Vagina (tissue), 2 donors: ENCODE measurements at places on chromosomes 4 and X.

DNA sequence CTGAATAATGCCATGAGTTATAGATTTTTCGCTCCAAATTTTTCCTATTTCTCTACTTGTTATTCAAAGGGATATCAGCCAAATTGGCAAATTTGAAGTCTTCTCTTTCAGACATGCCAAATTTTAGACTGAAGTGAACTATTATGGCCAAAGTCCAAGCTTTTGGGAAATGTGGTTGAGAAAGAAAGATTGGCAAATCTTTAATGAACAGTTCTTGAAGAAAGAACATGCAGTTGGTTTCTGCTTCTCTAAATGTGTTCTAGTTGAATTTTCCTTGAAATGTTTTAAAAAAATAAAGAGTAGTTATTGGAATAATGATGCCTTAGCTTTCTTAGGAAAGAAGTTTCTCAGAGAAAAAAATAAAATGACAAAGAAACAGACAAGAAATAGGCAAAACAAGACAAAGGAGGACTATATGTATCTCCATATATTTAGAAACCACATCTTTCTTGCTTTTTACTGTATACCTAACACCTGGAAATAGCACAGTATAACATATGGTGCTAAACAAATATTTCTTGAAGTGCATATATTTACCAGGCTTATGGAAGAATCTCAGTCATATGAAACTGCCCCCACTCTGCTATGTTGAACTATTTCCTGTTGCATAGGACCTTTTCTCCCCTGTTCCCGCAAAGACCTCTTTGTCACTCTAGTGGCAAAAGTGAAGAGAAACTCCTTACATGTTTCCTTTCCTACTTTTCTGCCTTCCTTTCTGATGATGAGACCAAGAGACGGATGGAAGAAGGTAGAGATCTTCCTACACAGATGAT lies 250.0 kb downstream of the ARHGAP24 start:
- no peak for DNase-seq

DNA sequence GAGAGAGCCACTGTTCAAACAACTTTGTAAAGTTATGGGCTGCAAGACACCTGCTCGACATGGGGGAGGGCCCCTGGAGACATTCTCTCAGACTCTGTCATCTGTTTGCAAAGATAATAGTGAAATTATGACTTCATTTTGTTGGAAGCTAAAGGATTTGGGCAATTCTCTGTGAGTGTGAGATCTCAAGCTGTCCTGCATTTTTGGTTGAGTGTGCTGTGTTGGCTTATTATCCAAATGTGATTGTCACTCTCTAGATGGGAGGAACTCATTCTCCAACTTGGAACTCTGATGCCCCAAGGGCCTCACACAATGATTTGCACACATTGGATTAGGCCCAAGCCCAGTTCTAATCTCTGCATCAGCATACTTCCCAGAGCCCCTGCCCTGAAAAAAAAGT lies 63.7 kb downstream of the STK32B start:
- no peak for DNase-seq

DNA sequence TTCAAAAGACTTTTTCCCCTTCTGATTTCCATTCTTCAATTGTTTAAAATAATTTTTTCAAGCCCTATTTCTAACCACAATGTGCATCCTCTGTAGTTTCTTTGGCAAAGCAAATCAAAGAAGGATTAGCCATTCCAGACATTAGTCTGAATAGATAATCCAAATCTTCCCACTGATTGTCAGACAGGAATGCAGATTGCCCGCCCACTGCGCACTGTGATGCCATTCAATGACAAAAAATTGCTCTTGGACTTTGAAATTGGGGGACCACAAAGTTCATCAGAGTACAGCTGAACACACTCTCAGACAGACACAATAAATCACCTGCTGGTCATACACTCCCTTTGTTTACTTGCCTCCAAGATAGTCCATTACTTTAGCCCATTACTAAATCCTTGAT lies 216.5 kb upstream of the DKK2 start:
- no peak for DNase-seq

DNA sequence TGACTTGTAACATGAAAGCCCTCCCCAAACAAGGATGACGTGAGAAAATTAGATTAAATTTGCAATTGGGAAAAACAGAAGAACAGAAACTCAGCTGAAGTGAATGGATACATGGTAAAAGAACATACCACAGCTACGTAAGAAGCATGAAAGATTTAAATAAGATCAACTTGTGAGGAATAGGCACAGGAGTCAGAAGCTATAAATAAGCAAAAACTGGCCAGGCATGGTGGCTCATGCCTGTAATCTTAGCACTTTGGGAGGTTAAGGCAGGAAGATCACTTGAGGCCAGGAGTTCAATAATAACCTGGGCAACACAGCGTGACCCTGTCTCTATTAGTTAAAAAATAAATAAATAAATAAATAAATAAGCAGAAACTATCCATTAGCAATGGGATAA lies 33.6 kb upstream of the ZCCHC13 start:
- DNase-seq = no peak

- no peak for DNase-seq
Observed at GRCh38 chrX:19877431-19877830, 10.0 kb downstream of the SH3KBP1 start.

DNA sequence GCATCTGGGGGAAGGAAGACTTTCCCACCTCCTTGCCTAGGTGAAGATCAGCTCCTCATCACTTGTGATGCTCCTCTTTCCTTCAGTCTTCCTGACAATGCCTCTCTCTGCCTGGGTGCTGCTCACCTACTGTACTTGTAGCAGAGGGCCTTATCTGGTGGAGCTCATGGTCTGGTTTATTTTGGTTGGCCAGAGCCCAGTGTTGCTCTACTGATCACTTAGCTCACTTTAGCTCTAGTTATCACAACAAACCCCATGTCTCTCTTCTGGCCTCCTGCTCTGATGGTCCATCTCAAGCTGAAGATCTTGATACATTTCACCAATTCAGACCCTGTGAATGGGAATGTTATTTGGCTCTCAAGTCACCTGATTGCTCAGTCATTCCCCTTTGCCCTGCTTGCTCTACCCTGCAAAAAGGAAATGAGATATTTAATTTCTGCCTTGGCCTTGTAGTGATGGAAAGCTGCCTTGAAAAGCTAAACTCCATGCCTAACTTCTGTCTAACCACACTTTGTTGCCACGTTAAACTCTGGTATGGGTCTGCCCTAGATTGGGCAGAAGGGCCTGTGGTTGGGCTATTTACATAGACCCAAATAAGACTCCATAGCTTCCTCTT lies 30.3 kb upstream of the ADH1C start:
- no peak for DNase-seq

DNA sequence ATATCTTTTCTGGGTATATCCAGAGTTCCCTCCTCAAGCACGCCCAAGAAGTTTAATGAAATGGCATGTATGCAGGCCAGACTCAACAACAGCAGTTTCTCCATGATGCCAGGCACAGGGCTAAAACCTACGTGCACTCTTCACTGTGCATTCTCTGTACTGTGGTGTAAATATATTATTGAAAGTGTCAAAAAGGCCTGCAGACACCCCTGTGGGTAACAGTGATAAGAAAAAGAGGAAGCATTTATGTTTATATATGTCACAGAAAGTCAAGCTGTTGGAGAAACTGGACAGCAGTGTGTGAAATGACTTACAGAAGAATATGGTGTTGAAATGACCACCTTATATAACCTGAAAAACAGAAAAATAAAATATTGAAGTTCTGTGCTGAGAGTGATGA lies 29.6 kb upstream of the DCAF8L1 start:
- DNase-seq = no peak

DNA sequence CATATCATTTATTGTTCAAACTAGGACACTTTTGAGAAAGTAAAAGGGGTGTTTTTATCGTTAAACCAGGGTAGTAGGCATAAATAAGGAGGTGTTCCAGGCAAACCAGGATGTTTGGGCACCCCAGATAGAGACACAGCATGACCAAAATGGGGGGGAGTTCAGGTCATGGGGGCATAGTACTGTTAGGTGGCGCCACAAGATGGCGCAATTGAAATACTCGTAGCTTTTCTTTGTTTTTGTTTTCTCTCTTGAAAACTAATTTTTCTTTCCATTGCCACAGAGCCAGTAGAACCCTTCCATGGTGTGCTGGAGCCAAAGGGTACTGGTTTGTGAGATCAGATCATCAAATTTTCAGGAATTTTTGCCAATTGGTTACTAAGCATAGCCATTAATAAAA lies 283.4 kb downstream of the BCOR start:
- no peak for DNase-seq

DNA sequence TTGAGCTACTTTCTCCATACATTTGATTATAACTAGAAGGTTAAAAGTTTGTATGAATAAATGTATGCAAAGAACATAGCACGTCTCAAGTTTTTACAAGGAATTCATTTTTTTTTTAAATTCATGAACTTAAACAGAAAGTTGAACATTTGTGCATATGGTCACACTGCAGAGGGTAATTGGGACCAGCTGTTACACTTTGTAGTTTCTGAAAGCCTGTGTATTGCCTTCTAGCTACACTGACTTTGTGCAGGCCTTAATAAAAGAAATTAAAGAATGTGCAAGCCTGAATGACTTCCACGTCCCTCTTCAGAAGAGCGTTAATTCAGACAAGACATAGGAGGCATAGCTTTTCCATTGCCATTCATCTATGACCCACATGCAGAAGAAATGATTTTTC lies 153.1 kb upstream of the PCDH18 start:
- no peak for DNase-seq

GRCh38 chrX:48937054-48937907 lies 18.5 kb upstream of the PIM2 start:
- DNase-seq = no peak

DNA sequence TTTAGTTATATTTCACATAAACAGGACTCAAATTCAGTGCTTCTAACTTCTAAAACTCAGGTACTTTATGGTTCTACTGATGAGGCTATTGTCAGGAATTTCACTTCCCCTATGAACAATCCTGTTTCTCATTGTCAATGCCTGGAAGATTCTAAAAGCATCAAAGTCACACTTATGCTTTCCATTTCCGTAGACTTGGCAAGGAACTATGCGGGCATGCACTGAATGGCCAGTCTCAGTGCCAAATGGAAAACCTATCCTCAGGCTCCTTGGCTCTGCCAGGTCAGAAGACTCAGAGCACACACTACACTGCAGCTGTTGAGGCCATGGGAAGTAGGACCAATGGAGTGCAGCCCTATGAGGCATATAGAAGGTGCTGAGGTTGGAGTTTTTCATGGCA lies 97.0 kb upstream of the PTPN13 start:
- DNase-seq = no peak

DNA sequence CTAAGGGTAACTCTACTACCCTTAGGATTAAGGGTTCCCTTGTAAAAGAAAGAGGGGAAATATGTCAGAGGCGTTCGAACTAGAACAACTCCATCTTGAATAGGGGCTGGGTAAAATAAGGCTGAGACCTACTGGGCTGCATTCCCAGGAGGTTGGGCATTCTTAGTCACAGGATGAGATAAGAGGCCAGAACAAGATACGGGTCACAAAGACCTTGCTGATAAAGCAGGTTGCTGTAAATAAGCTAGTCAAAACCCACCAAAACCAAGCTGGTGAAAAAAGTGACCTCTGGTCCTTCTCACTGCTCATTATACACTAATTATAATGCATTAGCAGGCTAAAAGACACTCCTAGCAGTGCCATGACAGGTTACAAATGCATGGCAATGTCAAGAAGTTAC lies 922.0 kb downstream of the DMD start:
- DNase-seq = no peak

- no peak for DNase-seq
Observed at GRCh38 chrX:11778230-11778629, 20.2 kb downstream of the MSL3 start.

DNA sequence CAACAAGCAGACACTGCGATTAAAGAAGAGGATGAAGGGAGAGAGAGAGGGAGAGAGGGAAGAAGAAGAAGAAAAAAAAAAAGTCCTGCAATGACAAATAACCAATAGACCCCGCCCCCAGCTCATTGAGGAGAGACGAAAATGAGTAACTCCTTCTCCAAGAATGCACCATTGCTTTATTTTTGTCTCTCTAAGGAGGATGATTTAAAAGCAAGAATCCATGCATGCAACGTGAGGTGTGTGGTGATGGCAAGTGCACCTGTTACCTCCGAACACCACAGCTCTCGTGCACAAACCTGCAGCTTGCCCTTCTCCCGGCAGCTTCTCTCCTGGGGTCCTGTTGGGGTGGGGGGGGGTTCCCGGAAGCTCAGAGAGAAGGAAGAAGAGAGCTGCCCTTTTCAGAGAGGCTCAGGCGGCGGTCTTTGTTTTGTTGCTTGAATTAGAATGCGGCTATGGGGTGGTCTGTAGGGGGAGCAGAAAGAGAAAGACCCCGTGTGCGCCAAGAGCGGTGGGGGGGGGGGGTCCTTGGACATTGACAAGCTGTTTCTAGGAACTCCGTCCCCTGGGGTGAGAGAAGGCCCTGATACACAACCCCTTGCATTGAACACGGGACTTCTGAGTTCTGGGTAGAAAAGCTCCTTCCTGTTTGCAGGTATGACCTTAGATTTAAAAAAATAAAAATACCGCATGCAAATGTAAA lies 100.7 kb downstream of the CRLF2 start:
- DNase-seq = no peak

DNA sequence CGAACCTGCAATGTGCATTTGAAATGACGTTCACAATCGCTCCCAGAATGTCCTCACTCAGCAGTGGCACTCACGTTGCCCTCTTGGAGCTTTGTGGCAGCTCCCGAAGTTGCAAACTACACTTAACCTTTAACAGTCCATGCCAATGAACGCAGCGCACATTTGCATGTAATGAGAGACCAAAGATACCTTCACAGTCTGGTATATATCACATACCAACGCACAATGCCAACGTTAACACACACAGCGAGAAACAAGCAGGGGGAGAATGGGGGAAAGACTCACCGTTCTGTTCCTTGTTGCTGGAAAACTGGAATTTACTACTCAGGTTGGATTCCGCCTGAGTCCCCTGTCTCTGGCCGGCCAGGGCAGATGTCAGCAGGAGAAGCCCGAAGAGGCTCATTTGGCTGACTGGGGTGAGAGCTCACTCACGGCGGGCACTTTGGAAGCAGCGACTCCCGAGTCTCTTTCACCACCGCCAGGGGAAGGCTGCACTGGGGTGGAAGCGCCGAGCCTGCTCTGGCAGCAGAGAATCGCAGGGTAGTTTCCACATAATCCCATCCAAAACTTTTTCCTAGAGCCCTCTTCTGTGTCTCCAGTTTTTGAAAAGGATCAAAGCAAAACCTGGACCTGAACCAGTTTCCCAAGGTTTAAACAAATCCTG lies 966 bp downstream of the PDGFC start:
- DNase-seq = no peak

DNA sequence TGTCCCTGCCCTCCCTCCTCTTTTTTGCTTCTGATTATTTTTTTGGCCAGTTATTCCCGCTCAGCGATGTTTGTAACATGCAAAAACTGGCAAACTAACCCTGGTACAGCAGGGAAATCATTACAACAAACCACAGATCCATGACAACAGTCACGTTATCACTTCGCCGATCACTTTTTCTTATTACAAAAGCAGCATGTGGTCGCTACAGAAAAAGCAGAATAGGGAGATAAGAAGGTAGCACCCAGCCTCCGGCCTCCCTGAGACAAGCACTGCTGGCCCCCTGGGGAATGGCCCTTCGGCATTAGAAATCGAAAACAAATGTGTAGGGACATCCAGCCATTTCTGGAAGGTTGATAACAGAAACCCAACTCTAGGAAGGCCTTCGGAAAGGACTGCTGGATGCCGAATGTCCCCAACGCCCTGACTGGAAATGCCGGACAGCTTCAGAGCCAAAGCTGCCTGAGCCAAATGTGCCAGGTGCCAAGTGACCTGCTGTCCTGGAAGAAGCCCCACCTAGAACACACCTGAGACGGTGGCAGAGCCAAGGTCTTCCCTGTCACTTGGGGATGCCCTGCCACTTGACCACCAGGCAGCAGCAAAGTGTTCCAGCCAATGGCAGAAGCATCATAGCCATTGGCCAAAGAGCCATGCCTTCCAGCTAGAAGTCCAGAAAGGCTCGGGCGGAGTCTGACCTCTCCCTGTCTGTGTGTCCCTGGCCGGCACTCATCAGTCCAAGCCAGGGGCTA lies 2.9 kb downstream of the IDH3G start:
- DNase-seq = no peak
